ENCODE measurements at places on chromosomes 2 and 18.

DNA sequence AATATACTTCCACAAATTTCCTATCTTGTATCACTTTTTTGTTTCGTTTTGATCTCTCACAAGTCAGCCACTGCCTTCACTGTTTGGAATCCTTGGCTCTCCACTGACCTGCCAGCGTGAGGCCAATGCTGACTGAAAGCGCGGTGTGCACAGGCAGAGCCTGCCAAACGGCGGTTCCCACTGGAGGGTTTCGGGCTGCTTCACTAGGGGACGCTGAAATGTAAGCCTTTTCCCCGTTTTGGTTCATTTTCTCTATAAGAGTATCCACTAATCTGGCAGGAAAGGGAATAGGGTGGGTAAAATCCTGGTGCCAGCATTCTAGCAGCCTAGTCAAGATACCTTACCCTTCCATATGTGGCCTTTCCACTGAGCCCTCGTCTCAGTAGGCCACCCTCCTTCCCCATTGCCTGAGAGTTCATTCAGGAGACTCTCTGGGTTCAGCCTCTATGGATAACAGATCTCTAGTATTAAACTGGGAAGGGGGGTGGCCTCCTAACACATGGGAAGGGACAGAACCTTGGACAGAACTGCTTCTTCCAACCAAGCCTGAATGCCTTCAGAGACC, 91.5 kb downstream of the DYM start:
- DNase-seq = no peak

DNA sequence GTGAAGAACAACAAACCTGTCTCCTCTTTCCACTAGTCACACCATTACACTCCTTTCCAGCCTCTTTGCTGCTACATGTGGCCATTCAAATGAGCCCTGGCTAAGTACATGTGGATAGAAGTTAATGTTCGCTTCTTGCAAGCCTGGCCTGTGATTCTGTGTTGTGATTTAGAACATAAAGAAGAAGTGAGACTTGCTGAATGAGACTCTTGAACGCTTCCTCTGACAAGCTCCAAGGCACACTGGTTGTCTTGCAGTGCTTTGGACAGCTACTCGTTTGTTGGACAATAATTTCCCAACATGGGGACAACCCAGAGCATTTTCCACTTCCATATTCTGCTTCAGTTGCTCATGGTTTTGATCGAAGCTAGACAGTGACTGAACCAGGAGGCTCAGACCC, 57.3 kb downstream of the CCDC74A start:
- DNase-seq = no peak

- no peak for DNase-seq
Observed at GRCh38 chr2:85462322-85462721, 43.8 kb downstream of the SH2D6 start.

- no peak for DNase-seq
Observed at GRCh38 chr2:128272601-128273468, 45.8 kb downstream of the HS6ST1 start.

DNA sequence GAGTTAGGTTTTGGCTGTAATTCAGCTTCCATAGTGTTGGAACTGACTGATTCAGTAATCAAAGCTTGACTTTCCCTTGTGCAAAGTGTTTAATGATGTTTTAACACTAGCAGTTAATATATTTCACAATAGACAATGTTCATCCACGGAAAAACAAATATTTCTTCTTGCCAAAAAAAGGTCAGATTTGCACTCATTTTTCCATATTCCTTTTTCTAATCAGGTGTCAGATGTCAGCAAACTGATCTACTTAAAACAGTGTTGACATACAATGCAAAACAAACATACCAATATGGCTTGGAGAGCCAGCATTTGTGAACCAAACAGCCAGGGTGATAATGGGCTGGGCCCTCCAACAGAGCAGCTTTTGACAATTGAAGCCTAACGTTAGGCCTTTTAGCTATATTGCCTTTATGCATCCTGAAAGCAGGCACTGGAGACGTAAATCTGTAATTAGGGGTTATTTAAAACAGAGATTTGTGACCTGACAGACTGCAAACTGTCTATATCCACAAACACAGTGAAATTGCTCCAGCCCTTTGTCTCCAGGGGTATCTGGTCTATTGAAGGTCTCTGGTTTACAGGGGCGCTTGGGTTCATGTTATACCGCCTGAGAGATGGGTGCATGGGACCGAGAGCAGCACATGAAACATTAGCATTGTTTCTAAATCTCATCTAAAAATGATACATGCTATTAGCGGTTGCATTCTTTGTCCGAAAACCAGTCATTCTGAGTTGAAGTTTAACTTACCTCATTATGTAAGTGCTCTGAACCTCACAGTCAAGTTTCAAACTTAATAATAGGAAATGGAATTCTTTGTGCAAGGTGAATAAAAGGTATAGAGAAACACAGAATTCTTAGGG, 7.1 kb upstream of the CDCA7 start:
- DNase-seq = no peak

- DNase-seq = no peak
Observed at GRCh38 chr2:59398081-59398480, 1155.4 kb downstream of the BCL11A start.

DNA sequence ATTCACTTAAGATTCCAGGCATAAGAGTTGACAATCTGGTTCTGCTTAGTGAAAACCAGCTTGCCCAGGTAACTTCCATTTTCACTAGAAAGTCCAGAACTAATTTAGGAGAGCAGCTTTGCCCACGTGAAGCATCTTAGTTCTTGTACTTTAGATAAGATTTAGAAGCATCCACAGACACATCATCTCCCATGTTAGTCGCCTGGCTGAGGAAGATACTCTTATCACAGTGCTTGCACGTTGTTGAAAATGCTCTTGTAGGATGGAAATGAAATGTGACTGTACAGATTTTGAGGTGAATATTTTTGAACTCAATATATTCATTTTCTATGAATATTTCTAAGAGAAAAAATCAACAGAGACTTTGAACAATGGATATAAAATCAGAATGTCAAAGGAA, 159.7 kb downstream of the SOCS6 start:
- DNase-seq = no peak

GRCh38 chr2:20643060-20643459, 7.8 kb downstream of the HS1BP3 start:
- DNase-seq = no peak

DNA sequence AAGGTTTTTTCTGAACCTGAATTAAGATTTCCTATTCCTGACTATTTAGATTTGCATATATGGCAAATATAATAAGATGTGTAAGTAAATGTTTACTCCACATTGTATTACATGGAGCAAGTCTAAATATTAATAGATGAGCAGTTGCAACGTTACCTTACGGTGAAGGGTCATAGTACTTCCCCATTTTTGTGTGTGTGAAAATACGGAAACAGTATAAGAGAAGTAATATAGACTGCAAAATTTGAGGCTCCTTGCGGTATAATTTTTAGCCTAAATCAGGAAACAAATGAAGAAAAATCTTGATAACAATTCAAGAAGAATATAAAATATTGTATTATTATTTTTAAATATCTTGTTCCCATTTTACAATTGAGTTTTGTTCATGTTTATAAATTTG, 434.2 kb downstream of the GRB14 start:
- DNase-seq = no peak

- DNase-seq = no peak
Observed at GRCh38 chr2:133503323-133503722, 64.9 kb downstream of the NCKAP5 start.

DNA sequence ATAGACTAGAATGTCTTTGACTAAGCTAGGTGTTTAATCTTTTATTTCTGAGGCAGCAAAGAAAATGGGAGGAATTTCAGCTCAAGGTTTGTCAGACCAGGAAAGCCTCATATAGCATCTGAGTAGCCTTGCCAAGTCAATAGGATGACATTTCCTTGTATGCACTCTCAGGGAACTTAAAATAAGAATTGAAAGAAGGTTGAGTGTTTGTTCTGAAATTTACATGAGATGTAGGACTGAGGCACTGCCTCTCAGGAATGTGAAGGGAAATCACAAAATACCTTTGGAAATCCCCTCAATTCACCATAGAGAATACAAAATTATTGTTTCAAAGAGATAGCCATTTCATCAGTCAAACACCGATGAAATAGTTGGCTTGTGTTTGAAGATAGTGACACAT, 392.0 kb upstream of the NRP2 start:
- DNase-seq = no peak

- peak; percentile 29 for DNase-seq
Observed at GRCh38 chr18:13159579-13159978, 59.0 kb upstream of the LDLRAD4 start.

- DNase-seq = no peak
Observed at GRCh38 chr2:10658041-10658913, 31.5 kb downstream of the NOL10 start.

GRCh38 chr2:47562548-47562947, 159.6 kb downstream of the MSH2 start:
- no peak for DNase-seq
